ENCODE measurements at places on chromosomes 12 and 14. TPM values are rescaled to one million over a fixed set of nuclear protein-coding genes. Genes with fewer than 3 reads are reported as not detected.

ARHGAP9 gene
- 20.7 TPM for total RNA-seq

CLMN gene
- total RNA-seq, result 9.4 TPM

- no peak for DNase-seq
Observed at GRCh38 chr12:79689061-79689476, 1.7 kb downstream of the PAWR start.

DNA sequence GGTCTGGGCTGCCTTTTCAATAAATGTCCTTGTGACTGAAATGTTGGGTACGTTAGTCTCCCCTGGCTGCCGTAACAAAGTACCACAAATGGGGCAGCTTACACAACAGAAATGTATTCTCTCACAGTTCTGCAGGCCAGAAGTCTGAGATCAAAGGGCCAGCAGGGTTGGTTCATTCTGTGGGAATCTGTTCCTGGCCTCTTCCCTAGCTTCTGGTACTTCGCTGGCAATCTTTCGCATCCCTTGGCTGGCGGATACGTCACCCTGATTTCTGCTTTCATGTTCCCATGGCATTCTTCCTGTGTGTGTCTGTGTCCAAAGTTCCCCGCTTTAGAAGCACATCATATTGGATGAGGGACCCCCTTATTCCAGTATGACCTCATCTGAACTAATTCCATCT is 95.8 kb upstream of the NCOR2 start:
- DNase-seq, result no peak
